ENCODE measurements at places on chromosomes 16 and 17.
A peak's percentile ranks its signal among the peaks of the same experiment; 100 is the strongest.

DNA sequence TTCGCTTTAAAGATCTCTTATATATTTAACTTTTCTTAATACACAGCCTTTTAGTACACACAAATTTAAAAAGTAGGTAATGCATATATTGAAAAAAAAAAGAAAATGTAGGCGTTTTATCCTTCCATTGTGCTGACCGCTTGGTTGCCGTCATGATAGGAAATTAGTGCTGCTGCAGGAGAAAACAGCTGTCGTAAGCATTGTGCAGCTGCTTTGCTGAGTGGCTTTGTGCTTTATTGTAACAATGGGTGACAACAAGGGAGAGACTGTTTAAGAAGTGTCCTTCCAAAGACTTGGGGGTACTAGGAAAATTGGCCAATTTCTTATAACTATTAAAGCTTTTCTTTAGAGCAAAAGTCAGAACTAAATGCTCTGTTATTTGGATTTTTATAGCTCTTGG, 5.0 kb downstream of the HERPUD1 start:
- DNase-seq = no peak

DNA sequence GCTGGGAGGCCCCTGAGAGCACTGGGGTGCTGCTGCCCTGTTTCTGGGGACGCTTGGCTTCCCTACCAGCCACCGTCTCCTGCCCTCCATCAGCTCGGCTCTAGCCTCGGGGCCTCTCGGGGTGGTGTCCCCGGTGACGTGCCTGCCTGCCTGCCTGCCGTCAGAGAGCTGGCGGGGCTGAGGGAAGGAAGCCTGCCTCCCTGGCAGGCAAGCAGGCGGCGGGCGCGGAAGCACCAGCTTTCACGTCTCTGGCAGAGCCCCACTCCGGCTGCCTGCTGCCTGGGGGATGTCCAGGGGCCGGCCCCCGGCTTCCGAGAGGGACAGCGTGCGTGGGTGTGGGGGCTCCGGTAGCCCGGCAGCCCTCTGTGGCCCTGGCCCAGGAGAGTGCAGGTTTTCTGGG, 9.3 kb downstream of the CENPX start:
- no peak for DNase-seq

DNA sequence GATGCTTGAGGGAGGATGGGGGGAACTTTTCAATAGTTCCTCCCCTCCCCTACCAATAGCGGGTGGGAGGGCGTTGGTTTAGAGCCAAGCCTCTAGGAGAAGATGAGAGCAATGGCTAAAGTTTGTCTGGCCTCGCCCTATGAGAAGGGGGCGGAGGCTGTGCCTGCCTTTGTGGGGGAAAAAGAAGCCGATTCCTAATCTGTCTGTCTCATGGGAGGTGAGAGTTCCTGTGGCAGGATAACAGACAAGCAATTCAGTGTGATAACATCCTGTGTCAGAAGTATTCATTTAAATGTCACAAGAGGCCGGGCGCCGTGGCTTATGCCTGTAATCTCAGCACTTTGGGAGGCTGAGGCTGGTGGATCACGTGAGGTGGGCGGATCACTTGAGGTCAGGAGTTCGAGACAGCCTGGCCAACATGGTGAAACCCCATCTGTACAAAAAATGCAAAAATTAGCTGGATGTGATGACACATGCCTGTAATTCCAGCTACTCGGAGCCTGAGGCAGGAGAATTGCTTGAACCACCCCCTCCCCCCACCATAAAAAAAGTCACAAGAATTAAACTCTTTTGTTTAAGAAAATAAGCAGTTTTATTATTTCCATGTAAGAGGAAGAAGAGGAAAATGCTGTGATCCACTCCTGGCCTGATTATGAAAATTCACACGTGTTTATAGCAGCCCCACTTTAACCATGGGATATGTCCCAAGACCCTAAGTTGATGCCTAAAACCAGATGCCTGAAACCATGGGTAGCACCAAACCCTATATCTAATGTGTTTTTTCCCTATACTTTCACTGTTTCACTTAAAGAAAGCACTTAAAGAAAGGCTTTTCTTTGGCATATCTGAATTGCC, 1.7 kb downstream of the SLFN5 start:
- DNase-seq = peak; percentile 85

DNA sequence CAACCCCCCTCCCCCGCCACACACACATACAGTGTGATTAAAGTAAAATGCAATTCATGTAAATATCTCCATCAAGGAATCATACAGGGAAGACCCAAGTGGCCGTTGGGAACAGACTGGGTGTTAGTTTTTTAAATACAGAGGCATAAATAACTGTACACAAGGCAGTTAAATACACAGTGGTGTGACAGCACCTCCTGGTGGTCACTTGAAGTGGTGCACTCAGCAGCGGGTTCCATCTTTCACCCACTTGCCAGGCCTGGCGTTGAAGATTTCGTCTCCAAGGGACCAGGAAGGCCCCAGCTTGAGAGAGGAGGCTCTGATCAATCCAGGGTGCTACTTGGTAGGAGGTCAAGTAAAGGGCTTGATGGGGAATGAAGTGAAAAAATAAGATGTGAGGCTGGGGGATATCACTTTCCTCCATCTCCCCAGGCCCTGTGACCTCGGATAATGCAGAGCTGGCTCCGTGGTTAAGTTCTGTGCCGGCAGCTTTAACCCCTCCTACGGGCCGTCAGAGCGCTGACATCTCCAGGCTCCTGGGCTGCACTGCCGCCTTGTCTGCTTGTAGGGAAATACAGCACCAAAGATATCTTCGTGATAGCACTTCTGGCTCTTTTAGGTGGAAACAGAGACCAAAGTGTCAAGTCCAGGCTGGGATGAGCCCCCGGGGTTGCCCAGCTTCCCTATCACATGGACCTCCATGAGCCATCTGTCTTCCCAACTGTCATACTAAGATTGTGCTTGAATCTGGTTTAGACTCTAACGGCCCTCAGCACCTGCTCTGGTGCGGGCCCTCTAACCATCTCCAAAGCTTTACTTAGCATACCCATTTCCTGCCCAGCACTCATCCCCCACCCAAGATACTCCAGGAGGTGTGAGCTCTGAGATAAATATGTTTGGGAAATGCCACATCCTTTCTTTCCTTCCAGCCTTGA, 20.7 kb downstream of the LGALS9 start:
- no peak for DNase-seq

DNA sequence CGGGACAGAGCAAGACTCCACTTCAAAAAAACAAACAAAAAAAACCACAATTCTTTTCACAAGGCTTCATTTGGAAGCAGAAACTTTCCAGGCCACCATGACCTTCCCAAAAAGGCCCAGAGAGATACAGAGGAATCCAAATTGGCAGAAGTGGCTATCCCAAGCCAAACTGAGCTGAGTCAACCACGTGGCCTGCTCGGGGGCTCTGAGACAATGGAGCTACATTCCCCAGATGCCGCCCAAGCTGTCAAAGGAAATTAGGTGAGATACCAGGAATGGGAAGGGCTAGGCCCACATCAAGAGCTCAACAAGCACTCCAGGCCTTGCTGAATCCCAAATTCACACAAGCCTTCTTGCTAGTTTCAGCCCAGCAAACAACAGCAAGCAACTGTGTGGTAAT, 5.7 kb upstream of the EXOSC6 start:
- no peak for DNase-seq

GRCh38 chr17:61233991-61234750, 165.5 kb upstream of the TBX2 start:
- no peak for DNase-seq

DNA sequence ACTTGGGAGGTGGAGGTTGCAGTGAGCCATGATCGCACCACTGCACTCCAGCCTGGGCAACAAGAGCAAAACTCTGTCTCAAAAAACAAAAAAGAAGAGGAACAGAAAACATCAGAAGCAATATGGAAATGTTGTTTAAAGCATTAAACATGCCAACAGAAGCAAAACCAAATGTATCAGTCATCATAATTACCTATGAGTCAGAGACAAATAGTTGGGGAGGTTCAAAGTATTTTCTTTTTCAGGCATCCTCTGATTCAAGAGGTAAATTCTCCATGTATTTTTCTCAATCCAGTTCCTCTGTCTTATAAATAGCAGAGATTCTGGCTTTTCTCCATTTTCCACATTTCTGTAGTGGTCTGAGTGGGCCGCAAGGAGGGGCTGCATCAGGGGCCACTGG, 2.1 kb upstream of the TM4SF5 start:
- no peak for DNase-seq

DNA sequence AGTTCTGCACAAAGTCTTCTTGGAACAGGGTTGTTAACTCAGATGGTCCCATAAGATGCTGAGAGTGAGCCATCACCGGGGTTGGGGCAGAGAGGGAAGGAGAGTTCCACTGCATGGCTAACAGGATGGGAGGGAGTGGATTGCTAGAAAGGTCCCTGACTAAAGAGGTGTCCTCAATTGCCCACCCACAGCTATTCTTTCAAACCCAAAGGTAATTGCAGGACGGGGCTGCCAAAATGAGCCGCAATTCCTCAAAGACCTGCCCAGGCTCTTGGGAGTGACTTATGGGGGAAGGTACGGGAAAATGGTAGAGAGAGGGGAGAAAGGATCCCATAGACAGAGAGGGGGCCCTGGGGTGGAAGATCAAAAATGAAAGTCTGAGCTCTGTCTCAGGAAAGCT, 60.4 kb downstream of the DYNLRB2 start:
- no peak for DNase-seq

GRCh38 chr17:37450112-37450511, 39.6 kb upstream of the DUSP14 start:
- no peak for DNase-seq

- no peak for DNase-seq
Measured at GRCh38 chr17:75500419-75501216, 14.7 kb downstream of the CASKIN2 start.

DNA sequence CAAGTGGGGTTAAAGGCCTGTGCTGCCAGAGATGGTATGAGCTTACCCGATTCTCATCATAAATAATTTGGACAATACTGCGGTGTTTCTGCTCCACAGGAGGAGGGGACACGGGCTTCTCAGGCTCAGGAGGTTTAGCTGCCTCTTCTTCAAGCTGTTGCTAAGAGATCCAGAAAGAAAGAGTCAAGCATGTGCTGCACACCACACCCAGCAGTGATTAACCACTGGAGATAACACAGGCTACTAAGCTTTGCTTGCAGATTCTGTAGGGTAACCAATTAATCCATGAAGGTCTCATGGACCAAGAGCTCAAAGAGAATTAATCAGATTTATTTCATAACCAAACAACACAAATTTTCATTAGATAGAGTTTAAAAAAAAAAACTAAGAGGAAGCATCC, 56.6 kb downstream of the NCOR1 start:
- no peak for DNase-seq

DNA sequence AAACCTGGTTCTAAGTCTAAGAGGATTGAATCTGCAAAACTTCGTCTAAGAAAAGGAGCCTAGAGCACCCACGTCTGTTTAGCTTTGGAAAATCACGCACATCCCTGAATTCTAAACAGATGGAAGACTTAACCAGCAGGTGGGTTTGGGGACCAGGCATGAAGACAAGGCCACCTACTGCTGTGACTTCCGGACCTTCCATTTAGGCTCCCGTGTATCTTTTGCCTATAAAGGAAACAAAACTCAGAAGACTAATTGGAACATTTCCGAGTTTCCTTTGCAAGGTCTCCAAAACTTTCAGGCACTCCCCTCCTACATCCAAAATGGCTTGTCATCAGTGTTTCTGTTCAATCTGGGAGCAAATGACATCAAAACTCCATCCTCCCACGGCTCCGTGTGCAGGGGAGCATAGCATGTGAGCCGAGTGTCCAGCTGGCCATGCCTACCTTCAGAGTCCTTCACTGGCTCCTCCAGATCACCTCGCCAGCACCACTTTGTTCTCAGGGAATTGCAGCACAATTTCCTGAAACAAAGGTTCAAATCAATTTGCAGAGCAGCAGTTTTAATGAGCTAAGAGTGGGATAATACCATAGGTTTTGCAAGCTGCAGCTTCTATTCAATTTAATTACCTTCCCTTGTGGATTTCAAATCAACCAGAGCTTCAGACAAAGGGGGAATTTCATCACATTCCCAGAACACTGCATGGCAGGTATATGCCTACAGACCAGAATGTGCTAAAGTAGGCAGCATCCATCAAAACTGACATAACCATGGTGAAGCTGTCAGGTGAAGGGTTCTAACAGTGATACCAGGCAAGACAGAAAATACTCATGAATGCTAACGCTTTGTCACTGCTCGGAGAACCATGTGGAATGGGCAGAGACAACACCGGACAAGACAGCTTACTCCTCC, 23.5 kb downstream of the CACNG1 start:
- DNase-seq = no peak

DNA sequence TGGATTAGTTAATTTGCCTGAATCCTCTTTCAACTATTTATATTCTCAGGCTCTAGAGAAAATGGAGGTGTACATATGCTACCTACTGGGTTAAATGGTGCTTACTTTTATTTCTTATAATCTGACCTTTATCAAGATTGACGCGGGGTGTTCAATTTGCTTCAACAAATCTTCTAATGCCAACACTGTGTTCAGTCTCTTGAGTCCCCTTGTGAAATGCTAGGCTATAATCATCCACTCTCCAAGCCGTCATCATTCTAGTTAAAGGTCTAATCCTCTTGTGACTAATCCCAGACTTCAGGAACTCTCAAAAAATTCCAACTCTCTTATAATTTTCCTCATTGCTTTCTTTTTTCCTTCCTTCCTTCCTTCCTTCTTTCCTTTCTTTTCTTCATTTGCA, 1396.2 kb downstream of the CDH8 start:
- DNase-seq = no peak
